ENCODE measurements at places on chromosomes 11 and 22.

DNA sequence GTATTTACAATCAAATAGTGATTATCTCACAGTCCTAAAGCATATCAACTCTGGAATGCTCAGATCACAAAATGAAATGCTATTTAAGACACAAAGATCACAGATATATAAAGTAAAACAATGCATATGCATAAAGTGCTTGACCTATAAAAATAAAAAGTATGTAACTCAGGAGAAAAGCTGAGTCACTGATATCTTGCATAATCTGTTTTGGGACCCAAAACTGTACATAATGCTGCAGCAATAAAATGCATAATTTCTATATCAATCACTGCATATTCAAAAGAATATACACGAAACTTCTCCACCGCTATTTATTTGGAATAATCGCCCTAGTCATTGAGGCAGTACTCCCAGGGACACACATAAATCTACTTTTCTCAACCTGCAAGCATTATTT lies 34.9 kb upstream of the GRIA4 start:
- DNase-seq = no peak

DNA sequence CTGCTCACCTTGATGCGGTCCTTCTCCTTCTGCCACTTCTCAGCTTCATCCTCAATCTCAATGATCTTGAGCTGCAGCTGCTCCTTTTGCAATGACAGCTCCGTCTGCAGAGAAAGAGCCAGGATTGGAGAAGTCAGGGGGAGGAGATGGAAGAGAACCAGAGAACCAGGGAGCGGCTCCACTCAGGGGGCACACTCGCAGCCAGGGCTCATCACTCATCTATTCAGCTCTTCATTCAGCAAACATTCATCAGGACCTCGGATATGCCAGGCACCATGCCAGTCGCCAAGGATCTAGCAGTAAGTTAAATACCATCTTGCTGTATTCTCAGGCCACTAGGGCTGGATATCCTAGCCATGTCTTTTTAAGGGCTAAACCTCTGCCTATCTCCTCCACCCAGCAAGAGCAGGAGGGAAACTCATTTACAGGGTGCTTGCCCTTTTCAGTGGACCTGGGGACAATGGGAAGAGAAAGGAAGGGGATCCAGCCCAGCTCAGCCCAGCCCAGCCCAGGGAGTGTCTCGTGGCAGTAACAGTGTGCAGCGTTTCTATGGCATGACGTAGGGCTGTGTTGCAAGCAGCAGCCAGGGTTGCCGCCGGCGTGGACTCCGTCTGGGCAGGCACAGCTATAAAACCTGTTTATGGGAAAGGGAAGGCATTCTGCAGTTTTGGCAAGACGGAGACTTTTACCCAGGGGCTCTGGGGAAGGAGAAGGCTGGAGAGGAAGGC lies 9.4 kb downstream of the TRIM29 start:
- DNase-seq = no peak

DNA sequence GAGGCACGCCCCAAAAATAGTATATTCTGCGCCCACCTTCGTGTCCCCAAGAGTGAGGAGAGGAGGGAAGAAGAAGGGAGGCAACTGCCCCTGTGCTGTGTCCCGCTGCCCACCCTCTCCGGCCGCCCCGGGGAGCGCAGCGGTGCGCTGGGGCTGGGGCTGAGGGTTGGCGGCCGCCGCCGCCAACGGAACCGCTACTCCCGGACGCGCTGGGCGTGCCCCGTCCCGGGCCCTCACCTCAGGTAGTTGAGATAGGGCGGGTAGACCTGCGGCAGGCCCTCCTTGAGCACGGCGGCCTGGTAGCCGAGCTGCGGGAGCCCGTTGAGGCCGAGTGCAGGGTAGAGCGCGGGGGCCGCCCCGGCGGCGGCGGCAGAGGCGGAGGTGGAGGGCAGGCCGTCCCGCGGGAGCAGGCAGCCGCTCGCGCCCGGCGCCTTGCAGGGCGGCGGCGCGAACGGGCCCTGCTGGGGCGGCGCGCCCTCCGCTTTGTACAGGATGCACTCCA lies 2.4 kb downstream of the PGR start:
- no peak for DNase-seq

DNA sequence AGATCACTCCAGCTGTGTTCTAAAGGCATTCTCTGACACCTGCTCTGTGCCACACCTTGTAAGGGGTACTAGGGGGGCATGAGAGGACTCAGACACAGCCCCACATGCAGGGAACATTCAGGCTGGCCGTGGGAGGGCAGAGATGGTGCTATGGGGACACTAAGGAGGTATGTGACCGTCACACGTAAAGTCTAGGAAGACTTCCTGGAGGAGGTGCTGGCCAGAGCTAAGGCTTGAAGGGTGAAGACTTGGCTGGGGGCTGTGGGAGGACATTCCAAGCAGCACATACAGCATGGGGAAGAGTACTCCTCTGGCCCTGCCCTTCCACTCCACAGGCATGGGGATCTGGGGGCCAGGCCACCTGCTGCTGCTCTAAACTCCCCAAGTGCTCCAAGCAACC lies 48.5 kb upstream of the TCF20 start:
- no peak for DNase-seq

GRCh38 chr11:128587415-128587814 lies at the start of gene ETS1:
TSS of gene ETS1 (minus strand) at chr11:128587558. CDS start at chr11:128573130, 14,428 bp downstream.
- no peak for DNase-seq

- DNase-seq = no peak
Measured at GRCh38 chr22:36589856-36590255, 60.9 kb upstream of the EIF3D start.

- no peak for DNase-seq
Measured at GRCh38 chr11:14449302-14449714, 50.3 kb downstream of the COPB1 start.

DNA sequence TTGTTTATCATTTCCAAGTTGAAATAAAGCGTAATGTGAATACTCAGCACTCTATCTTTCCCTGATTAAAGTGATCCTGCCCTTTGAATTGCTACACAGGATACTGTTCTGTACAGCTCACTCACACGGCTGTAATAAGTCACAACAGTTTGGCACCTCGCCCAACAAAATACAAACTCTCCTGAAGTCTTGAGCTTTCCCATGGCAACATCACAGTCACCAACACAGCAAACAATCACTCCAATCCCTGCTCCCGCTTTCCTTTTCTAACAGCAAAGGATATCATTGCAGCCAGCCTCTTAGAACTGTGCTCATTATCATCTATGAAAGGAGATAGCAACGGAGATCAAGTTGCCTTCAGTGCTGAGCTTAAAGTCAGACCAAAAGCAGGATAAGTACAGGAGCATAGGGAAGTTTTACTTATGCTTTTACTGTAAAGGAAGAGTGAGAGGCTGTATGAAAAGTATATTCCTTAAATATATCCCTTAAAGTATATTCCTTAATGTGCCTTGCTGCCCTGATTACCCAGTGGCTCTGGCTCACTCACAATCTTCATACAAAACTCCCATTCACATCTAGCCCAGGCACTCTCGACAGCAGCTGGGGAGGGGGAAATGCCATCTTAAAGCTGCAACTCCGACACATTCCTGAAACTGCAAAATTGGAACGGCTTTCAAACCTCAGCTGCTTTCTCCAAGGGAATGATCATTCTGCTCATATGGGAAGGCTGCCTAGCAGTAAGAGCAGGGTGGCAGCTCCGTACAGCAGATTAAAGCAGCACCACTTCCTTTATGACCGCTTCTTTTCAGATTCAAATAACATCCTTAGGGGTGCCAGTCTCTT lies 35.8 kb downstream of the MAML2 start:
- DNase-seq = no peak

GRCh38 chr22:37716708-37717107 lies 19.9 kb downstream of the TRIOBP start:
- peak; percentile 63 for DNase-seq

DNA sequence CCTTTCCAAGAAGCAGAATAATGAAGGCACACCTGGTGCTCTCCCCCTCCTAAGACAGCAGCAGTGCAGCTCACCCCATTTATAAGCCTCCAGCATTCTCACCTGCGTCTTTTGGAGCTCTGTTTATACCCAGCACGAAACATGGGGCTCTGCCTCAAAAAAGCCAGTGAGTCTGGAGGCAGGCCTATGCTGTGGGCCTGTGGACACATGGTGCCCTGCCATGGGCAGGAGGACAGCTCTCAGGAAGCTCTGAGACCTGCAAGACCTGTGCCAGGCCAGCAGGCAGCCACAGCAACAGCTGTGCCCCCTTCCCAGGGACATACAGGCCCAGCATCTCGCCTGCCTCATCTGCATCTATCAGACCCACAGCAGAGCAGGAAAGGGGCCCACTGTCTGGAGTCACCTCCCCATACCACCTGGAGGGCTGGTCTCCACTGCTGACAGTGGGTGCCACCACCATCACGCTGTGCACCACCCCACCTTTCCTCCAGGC lies 64.2 kb downstream of the DGCR2 start:
- no peak for DNase-seq

DNA sequence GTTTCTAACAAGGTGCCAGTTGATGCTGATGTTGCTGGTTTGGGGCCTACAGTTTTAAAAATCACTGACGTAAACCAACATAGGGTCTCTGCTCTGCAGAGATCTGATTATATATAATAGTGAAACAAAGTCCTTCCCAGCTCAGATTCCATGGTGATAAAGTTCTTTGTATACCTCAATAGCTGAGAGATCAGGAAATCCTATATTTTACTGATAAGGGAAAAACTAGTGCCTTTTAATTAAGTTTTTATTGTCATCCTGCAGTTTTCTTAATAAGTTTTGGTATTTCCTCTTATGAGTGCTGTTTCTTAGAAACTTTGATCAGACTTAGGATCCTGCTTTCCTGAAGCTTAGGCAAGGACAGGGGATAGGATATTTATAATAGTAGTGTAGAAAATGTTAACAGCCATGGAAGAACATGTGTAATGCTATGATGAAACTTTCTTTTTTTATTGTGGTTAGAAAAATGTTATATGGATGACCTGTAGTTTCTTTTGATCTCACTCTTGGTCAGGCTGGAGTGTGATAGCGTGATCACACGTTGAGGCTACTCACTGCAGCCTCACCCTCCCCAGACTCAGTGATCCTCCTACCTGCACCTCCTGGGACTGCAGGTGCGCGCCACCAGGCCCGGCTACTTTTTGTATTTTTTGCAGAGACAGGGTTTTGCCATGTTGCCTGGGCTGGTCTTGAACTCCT lies 14.1 kb downstream of the CAPRIN1 start:
- no peak for DNase-seq
